Forelimb muscle (tissue), 1 donor: ENCODE measurements at places on chromosomes 13 and 19. TPM values are rescaled to one million over a fixed set of nuclear protein-coding genes. Genes with fewer than 3 reads are reported as not detected.

DNA sequence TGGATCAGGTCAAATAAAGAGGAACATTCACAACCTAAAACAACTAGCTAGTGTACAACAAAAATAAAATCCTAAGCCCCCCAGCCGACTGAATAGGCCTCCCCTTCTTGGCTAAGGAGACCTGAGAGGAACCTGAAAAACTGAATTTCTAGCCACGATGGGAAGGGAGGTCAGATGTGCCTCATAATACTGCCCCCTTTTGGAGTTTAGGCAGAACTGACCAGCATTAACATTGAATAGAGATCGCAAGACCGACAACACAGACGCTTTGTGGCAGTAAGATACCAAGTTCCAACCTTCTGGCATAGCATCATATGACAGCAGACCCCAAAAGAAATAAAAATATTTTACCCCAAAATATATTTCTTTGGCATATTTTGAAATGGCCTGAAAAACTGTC, 15.9 kb downstream of the CBY2 start:
- no peak for DNase-seq

- DNase-seq: no peak
These were observed 2.8 kb downstream of the DMPK start for GRCh38 chr19:45779231-45780145.

DNA sequence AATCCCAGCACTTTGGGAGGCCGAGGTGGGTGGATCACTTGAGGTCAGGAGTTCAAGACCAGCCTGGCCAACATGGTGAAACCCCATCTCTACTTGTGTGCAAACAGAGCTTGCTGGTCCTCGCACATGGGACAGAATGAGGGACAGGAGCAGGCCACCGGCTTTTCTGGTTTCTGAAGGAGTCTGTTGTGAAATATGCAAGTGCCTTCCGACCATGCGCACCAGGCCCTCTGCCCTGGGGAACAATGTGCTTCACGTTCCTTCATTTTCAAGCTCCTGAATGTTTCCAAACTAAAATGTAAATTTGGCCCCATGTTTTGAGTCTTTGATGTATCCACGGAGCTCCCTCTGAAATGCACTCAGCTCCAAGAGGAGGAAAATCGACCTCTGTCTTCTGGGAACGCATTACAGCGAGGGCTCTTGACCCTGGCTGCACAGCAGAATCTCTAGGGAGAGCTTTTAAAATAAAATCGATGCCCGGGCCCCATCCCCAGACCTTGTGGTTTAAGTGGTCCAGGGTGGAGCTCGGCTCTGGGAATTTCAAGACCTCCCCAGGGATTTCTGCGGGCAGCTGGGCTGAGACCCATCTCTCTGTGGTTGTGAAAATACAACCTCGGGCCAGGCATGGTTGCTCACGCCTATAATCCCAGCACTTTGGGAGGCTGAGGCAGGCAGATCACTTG, 9.3 kb upstream of the ACP4 start:
- no peak for DNase-seq

DNA sequence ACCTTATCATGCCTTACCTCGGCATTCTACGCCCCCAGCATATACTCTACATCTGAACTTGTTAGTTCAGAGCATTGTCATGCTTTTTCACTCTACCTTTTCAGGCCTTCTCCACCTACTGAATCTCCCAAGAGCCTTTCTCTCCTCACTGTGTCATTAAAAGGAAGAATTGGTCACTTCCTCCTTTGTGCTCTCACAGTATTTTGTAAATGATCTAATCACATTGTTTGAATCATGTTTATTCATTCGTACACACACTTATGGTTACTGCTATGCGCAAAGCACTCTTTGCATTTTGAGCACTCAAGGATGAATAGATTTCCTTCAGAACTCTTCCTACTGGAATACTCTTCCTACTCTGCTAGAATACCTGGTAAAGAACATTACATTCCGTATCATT, 15.8 kb upstream of the ELF1 start:
- no peak for DNase-seq

DNA sequence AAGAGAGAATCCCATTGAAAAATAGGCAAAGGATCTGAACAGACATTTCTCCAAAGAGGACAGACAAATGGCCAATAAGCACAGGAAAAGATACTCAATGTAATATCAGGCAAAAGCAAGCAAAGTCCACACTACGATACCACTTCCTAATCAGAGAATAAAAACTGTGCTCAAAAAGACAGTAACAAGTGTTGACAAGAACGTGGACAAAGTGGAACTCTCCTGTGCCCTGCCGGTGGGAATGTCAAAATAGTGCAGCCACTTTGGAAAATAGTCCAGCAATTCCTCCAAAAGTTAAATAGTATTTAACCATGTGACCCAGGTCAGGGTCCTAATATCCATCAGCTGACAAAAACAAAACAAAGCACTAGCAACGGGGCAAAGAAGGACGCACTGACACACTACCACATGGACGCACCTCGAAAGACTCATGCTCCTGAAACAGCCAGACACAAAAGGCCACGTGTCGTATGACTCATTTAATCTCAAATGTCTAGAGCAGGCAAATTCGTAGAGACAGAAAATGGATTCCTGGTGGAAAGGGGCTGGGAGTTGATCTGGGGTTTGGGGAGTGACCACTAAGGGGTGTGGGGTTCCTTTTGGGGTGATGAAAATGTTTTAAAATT, 5.2 kb downstream of the MIER2 start:
- DNase-seq: no peak

GRCh38 chr19:28401739-28402424, 811.1 kb downstream of the UQCRFS1 start:
- DNase-seq: no peak

DNA sequence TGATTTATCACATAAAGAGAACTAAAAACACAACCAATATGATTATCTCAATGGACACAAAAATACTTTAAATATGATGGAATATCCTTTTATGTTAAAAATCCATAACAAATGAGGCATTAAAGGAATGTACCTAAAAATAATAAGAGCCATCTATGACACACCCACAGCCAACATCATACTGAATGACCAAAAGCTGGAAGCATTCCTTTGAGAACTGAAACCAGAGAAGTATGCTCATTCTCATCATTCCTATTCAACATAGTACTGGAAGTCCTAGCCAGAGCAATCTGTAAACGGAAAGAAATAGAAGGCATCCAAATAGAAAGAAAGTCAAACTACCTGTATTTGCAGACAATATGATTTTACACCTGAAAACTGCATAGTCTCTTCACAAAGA, 671.0 kb downstream of the SLITRK1 start:
- no peak for DNase-seq

GRCh38 chr19:41627966-41628675, 1.2 kb upstream of the CEACAM4 start:
- DNase-seq: no peak

GRCh38 chr13:106696719-106697118, 128.8 kb upstream of the ARGLU1 start:
- DNase-seq: no peak

DNA sequence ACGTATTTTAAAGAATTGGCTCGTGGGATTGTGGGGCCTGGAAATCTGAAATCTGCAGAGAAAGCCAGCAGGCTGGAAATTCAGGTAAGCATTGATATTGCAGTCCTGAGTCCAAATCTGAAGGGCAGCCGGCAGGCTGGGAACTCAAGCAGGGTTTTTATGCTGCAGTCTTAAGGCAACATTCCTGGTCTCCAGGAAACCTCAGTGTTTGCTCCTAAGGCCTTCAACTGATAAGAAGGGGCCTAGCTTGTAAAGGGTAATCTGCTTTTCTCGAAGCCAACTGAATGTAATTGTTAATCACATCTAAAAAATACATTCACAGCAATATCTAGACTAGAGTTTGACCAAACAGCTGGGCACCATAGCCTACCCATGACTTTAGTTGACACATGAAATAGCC, 154.4 kb downstream of the EFNB2 start:
- DNase-seq: no peak

GRCh38 chr19:55635334-55635717, 5.5 kb upstream of the ZNF580 start:
- DNase-seq: no peak

DNA sequence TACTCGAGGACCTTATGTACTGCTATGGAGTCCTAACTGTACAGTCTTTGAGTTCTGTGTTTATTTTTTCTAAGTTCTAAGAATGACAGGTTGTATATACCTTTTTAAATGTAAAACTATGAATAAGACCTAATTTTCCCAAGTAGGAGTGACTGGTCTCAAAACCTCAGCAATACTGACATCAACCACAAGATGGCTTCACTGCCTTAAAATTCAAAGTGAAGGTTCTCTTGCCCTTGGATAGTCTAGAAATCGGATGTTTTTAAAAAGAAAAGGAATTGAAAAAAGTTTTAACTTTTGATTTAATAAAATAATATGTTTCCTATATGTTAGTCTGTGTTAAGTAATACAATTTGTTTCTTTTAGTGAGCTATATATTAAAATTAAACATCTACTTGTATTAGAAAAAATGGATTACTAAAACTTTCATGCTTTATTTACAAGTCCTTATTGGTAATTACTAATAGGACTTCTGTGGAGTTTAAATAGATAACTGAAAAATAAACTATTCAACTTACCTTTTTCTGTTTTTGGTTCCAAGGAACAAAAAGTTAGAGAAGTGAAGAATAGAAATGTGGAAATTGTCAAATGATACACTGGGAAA, 52.0 kb downstream of the TDRD3 start:
- peak; percentile 39 for DNase-seq

DNA sequence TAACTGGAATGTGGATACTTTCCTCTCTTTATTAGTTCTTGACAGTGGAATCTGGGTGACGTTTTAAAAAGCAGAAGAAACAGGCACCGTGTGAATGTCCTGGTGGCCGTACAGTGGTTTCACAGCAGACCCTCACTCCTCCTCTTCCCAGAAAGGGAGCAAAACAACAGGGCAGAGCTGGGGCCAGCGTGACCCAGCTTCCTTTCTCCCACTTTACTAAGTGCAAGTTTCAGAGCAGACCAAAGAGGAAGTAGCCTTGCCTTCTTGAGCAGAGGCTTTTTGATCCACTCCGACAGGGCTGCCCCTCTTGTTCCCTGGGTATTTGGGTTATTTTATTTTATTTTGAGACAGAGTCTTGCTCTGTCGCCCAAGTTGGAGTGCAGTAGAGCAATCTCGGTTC, 19.6 kb upstream of the C19orf33 start:
- no peak for DNase-seq

DNA sequence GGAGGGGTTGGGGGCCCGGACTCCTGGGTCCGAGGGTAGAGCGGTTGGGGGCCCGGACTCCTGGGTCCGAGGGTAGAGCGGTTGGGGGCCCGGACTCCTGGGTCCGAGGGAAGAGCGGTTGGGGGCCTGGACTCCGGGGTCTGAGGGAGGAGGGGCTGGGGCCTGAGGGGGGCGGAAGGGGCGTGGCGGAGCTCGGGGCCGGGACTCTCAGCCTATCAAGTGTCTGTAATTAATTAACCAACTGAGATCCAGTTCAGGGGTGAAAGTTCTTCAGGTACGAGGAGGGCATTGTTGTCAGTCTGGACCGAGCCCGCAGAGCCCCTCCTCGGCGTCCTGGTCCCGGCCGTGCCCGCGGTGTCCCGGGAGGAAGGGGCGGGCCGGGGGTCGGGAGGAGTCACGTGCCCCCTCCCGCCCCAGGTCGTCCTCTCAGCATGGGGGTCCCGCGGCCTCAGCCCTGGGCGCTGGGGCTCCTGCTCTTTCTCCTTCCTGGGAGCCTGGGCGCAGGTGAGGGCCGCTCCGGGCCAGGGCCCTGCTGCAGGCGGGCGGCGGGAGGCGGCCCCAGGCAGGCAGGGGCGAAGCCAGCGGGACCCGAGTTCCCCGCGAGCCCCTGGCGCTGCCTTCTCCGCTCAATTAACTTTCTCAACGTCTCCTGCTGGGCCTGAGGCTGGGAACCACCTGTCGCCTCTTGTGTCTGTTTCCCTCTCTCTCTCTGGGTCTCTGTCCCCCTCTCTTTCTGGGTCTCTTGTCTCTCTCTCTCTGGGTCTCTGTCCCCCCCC, 697 bp downstream of the FCGRT start:
- DNase-seq: no peak

DNA sequence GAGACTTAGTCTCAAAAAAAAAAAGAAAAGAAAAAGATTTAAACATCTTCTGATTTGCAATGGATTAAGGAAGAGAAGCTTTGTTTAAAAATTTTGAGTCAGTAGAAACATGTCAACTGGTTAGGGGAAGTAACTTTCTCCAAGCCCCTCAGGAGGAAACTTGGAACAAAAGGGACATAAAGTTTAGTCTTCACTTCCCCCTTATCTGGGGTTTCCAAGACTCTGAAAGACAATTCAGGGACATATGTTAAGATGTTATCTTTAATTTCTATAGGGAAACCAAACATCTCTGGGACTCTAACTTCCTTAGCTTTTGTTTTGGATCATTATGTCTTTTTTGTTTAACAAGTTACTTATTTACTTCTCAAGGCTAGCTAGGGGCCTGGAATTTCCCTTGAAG, 20.1 kb upstream of the MRI1 start:
- DNase-seq: no peak

GRCh38 chr13:34290661-34291060, 472.7 kb downstream of the RFC3 start:
- no peak for DNase-seq

DNA sequence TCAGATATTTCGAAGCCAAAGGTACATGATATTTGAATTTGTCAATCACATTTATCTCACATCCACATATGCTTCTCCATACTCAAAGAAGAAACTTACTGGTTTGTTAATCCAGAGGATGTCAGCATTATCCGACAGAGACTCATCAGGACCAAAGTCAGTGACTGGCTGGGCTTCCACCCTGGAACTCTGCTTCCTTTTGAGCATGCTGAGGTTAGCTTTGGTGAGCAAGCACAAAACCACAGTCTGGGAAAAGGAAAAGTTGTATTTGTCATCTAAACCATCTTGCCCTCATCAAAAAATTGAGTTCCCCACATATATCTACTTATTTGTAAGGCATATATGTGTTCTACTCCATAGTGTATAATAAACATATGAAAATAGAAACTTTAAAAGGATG, 17.4 kb downstream of the NALCN start:
- DNase-seq: no peak

GRCh38 chr13:107937848-107938247, 277.5 kb downstream of the LIG4 start:
- no peak for DNase-seq

The GRIK5 gene
- 2.5 TPM for polyA plus RNA-seq

The WDR87 gene
- polyA plus RNA-seq: 0.19 TPM

The SHISA7 gene
- polyA plus RNA-seq: 0.14 TPM

The ZNF460 gene
- 3.9 TPM for polyA plus RNA-seq

The LACC1 gene
- 1.6 TPM for polyA plus RNA-seq

The ZNF91 gene
- polyA plus RNA-seq: 34.6 TPM

The IRGC gene
- polyA plus RNA-seq: not detected

The SLC25A41 gene
- 0.23 TPM for polyA plus RNA-seq

The MEIS3 gene
- polyA plus RNA-seq: 6.3 TPM

The ONECUT3 gene
- 0.04 TPM for polyA plus RNA-seq

The FPR1 gene
- 1.1 TPM for polyA plus RNA-seq

The VSTM2B gene
- polyA plus RNA-seq: 0.18 TPM
